ENCODE measurements at places on chromosomes 1 and 21.

GRCh38 chr1:51442198-51442597 lies 76.9 kb downstream of the EPS15 start:
- DNase-seq, result no peak

- no peak for DNase-seq
Observed at GRCh38 chr1:118934706-118935105, 53.4 kb downstream of the TBX15 start.

DNA sequence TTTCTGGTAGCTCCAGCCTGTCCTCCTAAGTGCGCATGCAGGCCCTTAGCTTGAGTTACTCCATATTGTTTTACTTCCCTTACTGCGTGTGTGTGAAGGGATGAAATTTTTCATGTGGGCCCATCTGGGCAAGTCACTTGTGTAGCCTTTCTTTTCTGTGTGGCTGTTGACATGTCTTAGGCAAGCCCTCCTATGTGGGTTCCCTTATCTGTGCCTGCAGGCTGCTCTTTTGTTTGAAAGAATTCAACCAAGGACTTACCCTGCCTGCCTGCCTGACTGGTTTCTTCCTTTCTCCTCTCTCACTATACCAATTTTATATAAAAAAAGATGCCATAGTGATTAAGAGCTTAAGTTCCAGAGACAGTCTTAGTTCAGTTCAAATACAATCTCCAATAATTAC lies 249.3 kb downstream of the ATG4C start:
- DNase-seq, result no peak

GRCh38 chr1:150621497-150622302 lies 7.7 kb downstream of the ENSA start:
- DNase-seq, result peak; percentile 55

DNA sequence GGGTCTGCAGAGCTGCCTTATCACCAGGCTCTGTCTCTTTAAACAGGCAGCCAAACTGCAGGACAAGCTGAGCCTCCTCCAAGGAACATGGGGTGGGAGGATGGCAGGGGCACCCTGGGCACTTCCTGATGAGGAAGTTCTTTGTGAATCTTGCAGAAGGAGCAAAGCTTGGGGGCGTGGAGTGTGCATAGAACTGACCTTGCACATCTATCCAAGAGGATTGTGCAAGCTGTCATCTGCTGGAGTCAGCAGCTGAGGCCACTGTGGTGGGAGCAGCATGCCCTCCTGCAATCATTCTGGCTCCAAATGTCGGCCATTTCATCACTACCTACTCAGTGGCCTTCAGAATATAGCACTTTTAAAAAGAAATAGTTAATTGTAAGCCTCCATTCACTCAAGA lies 182.2 kb downstream of the AJAP1 start:
- no peak for DNase-seq

GRCh38 chr1:82507011-82507410 lies 706.3 kb downstream of the ADGRL2 start:
- DNase-seq, result no peak

- DNase-seq, result no peak
Observed at GRCh38 chr1:162204129-162204822, 134.8 kb downstream of the NOS1AP start.
